AG04449 (cell line): ENCODE measurements at places on chromosomes 2 and 18.

GRCh38 chr18:75257605-75258004 is 47.0 kb downstream of the TSHZ1 start:
- no peak for DNase-seq

DNA sequence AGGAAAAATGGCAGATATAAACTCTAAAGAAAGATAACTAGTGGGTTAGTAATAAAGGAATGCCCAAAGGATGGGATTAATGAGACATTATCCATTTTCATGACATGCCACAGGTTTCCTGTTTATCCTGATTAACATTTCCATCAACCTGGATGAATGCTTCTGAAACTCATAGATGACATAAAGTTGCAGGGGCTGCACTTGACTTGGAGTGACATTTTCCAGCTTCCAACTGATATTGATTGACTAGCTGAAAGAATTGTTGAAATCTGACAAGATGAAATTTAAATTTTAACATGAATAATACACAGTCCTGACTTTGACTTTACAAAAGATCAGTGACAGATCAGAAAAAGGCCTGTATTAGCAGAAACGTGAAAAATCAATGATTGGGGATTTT is 214.2 kb downstream of the DCC start:
- DNase-seq = no peak

DNA sequence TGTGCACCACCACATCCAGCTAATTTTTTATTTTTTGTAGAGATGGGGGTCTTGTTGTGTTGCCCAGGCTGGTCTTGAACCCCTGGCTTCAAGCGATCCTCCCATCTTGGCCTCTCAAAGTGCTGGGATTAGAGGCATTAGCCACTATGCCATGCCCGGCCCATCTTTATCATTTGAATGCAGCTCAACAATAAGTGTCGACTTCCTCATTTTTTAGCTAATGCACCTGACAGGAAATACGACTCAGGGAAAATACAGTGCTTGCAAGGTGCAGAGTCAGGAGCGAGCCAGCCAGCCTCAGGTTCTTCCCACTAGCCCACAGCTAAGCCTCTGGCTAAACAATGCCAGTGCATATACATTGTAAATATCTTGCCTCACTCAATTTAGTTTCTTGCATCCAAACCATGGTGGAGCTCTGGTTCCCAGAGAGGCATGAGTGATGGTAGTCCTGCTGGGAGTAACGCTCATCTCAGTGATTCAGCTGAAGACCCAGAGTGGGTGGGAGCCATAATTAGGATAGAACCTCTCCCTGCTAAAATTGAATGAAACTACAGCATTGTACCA is 135.0 kb downstream of the TGIF1 start:
- no peak for DNase-seq

DNA sequence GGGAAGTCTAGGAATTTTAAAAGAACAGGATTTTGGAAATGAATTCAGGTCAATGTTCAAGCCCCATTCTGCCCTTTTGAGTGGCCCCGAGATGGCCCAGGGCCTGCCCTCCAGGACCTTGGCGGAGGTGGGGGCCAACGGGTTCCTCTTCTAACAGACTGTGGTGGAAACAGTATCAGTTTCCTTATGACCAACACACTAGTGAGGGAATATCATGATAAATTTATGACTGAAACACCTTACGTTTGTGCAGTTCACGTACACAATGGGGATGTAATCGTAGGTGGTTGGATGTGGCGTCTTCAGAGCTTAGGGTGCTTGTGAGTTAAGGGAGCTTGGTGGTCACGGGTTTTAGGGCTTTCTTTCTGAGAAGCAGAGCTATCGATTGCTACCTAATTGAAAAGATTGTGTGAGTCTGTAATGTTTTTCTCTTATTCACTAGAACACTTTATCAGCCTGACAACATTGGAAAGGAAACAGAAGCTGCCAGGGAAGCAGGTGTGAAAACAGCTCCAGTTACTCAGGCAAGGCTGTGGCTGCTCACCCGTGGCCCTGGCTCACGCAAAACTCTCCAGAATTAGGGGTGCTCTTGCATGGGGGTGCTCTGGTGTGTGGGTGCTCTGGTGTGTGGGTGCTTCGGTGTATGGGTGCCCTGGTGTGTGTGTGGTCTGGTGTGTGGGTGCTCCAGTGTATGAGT is 165.3 kb downstream of the SNTG2 start:
- no peak for DNase-seq

- no peak for DNase-seq
Observed at GRCh38 chr2:127051116-127052056, 55.6 kb downstream of the BIN1 start.

- DNase-seq = no peak
Observed at GRCh38 chr2:176892676-176893226, 319.8 kb upstream of the HNRNPA3 start.

GRCh38 chr2:179533875-179534274 is 269.2 kb upstream of the SESTD1 start:
- DNase-seq = no peak

DNA sequence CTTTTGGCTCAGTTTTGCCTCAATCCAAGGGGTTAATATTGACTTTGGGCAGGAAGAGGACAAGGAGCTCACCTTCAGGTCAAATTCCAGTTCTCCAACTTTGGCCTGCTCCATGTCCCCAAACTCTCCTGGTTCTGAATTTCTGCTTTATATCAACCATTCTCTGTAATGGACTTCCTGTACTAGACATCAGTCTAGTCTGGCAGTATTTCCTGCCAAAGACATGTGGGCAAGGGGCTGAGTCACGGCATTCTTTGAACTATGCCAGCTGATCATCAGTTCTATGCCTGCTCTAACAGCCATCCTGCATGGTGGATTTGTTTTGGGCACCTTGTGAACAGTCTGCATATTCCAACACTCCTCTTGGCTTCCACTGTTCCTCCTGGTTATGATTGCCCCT is 199.4 kb downstream of the ZEB2 start:
- peak; percentile 3 for DNase-seq

- no peak for DNase-seq
Observed at GRCh38 chr2:32522770-32523169, 105.1 kb upstream of the TTC27 start.

DNA sequence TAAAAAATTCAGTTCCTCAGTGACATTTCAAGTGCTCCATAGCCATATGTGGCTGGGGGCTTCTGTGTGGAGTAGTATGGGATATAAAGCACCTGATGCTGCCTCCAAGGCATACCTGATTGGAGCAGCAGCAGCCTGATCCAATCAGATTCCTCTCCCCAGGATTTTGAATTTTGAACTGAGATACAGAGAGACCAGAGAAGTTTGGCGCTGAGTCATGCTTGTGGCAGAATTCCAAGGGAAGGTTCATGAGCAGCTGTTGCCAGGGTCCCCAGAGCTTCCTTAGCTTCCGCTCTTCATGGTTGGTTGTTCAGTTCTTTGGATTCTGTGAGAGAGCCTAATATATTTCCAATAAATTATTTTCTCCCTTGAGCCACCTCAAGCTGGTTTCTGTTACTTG is 29.0 kb upstream of the CFAP36 start:
- DNase-seq = no peak

- DNase-seq = no peak
Observed at GRCh38 chr2:216108310-216108966, 710 bp upstream of the XRCC5 start.

GRCh38 chr18:59271606-59272220 is 1.5 kb downstream of the RAX start:
- DNase-seq = no peak

GRCh38 chr18:36124841-36125240 is 4.3 kb downstream of the SLC39A6 start:
- no peak for DNase-seq

DNA sequence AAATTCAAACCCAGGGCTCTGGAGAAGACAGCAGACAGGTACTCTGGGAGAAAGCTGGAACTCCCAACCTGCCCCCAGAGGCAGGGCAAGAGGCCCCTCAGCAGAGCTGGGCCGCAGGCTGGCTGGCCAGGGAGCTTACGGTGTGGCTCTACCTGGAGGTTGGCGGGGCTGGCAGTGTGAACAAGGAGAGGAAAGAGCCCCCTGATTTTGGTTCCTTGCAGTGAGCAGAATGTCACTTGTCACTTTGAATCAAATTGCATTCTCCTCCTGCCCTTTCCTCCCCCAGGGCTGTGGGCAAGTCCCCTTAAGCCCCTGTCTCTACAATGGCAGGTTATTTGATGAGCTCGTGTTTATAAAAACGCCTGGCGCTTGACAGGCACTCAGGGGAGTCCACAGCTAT is 32.6 kb downstream of the MYO7B start:
- DNase-seq = no peak

- DNase-seq = no peak
Observed at GRCh38 chr2:9236867-9237266, 30.3 kb downstream of the ASAP2 start.

DNA sequence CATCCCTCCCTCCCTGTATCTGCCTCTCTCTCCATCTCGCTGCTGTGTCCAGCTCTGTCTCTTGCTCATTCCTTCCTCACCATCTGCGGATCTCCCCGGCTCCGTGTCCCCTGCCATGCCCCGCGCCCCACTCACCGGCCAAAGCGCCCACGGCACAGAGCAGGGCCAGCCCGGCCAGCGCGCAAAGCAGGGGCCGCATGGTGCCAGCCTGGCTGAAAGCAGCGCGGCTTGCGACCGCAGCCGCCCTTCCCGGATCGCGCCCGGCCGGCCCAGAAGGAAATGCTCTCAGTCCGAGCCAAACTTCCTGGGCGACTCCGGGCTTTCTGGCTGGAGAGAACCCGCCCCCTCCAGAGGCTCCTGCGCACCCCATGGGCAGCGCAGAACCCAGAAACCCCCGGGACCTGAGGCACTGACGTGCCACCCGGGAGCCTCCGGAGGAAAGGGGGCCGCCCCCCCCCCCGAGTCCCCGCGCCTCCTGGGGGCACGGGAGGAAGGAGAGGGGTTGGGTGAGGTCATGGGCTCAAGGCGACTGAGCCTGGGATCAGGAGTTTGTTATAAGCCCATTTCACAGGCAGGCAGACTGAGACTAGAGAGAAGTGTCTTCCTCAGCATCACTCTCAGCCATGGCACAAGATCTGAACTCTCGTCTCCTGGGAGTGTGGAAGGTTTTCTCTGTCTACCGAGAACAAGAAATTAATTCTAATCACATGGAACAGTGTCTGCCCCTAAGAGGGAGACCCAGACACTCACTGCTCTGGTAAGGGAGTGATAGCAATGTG is 45.2 kb upstream of the RAB6C start:
- no peak for DNase-seq

DNA sequence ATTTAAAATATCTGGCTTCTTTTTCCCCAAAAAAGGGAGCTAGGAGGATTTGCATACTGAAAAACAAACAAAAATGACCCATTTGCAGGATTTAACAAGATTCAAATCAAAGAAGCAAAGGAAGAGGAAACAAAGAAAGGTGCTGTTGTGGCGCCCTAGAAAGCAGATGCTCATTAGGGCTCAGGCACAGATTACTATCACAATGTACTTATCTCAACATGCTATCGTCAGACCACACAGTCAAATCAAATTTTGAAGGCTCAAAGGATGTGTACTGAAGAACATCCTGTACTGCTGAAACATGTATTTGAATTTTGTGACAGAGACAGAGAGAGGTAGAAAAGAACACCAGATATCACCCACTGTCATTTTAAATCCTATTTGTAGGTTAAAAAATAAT is 10.9 kb downstream of the RBMS1 start:
- no peak for DNase-seq

- no peak for DNase-seq
Observed at GRCh38 chr2:204727368-204727767, 182.1 kb downstream of the PARD3B start.

- DNase-seq = no peak
Observed at GRCh38 chr2:233358335-233358734, 4.0 kb downstream of the DGKD start.

DNA sequence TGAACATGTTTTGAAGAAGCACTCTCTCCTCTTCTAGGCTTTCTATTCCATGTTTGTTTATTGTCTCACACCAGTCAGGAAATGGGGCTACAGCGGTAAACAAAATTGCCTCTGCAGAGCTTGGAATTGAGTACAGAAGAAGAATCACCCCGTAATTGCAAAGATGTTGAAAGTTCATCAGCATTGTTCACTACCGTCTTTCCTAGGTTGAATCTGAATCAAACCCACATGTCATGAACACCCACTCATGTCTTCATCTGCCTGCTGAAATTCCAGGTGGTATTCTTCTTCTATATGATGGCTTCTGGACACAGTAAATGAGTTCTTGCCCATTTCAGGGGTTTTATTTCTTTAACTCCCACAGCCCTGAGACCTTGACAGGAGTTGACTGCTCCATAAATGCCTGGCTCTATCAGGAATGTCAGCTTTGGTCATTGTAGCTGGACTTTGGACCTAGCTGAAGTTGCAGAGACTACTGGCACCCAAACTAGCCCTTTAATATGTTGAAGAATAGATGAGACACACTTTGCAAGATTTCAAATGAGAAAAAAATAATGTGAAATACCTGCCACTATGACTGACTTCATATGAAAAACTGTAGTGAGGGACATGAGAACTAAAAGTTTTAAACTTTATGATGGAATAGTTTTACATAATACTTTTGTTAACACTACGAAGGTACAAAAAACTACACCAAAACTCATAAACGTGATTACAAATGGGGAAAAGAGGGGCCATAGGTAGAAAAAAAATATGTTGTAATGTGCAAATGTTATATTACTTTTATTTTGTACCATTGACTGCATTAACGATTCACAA is 1235.3 kb upstream of the ZEB2 start:
- DNase-seq = no peak

DNA sequence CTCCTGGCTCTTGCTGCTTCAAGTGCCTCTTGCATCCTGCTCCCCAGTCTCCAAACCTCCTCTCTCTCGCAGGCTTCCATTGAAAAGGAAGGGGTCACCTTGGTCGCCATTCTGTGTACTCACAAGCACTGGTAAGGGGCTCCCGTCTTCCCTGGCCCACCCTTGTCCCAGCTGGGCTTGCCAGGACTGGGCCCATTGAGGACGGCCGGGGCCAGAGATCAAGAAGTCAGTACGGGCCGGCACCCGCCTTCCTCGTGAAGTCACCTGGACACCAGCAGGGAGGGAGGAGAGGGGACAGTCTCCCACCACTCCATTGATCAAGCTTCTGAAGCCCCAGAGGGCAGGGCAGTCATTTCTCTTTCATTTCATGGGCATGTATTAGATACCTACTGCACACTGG is 16.0 kb upstream of the CATIP start:
- no peak for DNase-seq

GRCh38 chr2:45477546-45477945 is 133.5 kb downstream of the SRBD1 start:
- DNase-seq = no peak

DNA sequence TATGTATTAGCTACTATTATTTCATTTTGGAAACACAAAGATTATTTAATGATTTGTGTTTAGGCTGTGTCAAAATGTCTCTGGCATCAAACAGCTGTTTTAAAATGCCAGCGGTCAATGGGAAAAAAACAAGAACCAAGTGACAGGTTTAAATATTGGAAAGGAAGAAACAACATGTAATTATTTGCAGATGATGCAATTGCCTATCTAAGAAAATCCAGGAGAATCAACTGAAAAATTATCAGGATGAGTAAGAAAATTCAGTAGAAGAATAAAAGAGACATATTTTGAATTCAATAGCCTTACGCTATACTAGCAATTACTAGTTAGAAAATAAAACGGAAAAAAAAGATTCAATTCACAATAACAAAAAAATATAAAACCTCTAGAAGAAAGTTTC is 51.6 kb downstream of the HNRNPLL start:
- no peak for DNase-seq

GRCh38 chr2:65263262-65263661 is 35.6 kb downstream of the ACTR2 start:
- no peak for DNase-seq

GRCh38 chr2:189267925-189268579 is 88.5 kb upstream of the COL5A2 start:
- DNase-seq = no peak
